ENCODE measurements at places on chromosomes 5 and 9. TPM values are rescaled to one million over a fixed set of nuclear protein-coding genes. Genes with fewer than 3 reads are reported as not detected.
A peak's percentile ranks its signal among the peaks of the same experiment; 100 is the strongest.

DNA sequence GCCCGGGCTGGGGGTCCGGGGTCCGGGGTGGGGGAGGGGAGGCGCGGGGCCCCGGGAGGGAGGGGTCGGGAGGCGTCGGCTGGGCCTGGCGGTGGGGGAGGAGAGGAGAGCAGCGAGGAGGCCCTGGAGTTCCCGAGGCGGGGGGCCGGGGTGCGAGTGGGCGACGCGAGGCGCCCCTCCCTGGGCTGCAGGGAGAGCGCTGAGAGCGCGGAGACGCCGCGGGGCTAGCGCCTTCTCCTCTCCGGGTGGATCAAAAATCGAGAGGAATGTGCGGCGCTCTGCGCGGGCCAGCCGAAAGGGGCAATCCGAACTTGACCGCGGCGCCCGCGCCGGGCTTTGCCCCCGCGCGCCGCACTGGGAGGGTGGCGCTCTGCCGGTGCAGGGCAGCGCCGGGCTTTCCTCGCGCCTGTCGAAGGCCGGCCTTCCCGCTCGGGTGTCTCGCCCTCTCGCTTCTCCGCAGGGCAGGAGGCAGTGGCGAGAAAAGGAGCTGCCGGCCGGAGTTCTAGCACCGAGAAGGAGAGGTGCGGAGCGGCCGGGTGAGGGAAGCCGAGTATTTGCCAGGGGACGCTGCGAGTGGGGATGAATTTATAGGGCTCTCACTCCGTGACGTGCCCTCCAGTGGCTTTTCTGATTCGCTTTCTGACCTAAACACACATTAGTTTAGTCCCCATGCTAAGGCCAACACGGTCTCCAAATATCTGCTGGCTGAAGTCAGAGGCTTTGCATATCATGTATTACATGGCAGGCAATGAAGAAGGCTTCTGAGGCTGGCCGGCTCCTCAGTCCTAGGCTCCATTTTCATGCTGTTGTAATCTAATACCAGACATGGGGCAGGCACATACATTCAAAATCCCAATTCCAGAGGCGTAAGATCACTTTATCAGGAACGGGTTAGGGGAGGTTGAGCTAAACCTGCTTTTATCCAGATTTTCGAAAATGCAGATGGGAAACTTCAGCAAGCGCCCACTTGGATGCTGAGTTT lies 503 bp upstream of the GDNF start:
- peak; percentile 43 for DNase-seq

Gene TAS2R1
- total RNA-seq, result 0.22 TPM

GRCh38 chr5:97098922-97099321 lies 43.5 kb downstream of the LIX1 start:
- DNase-seq, result no peak

Gene IFNE
- 3.6 TPM for total RNA-seq

DNA sequence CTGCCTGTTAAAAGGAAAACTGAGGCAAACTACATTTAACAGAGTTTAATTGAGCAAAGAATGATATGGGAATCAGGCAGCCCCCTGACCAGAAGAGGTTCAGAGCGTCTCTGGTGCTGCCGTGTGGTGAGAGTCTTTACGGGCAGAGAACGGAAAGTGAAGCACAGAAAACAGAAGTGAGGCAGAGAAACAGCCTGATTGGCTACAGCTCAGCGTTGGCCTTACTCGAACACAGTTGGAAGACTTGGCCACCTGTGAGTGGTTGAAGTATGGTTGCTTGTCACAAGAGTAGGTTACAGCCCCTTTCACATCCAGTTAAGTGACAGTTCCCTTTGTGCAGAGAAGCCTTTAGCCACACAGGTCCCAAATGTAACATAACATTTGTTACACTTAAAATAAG lies 16.9 kb upstream of the FBP1 start:
- no peak for DNase-seq

Gene URM1
- 60.9 TPM for total RNA-seq

Gene THBS4
- total RNA-seq, result 5.6 TPM

- no peak for DNase-seq
Measured at GRCh38 chr5:138212828-138213160, 329 bp downstream of the CDC23 start.

Gene ZDHHC11
- total RNA-seq, result 47.6 TPM

GRCh38 chr5:134651531-134651930 lies 2.9 kb downstream of the SEC24A start:
- DNase-seq, result no peak

Data from progenitor cell of endocrine pancreas (in vitro differentiated cells).